Cerebellar nuclear complex (tissue), 1 donor: ENCODE measurements at places on chromosomes 5 and 9.

- DNase-seq = peak; percentile 31
These were observed 32.9 kb upstream of the GPR151 start for GRCh38 chr5:146548781-146549449.

DNA sequence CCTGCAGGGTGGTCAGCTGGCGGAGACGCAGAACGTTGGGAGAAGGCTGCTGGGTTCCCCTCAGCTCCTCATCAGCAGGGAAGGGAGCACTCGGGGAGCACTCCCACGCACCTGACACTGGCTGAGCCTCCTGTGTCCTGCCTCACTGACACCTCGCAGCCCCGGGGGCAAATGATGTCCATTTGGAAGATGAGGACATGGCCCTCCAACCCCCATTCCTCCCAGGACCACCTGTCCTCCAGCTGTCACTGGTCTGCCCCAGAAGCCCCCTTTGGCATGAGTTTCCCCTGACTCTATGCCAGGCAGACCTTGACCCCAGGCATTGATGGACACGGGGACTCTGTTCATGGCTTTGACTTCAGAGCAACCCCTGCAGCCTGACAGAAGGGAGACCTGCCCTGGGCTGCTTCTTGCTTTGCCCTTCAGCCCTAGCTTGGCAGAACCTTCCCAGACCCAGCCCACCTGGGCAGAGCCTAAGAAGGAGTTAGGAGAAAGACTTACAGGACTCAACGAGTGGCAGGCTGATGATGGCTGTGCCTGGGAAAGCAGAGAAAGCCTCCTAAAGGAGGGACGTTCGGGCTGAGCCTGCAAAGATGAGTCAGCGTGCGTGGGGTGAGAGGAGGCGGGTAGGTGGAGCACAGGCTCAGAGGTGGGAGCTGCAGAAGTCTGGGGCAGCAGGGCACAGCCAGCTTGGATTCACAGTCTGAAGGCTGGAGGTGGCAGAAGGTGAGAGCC, 90.6 kb downstream of the LMX1B start:
- DNase-seq = no peak

DNA sequence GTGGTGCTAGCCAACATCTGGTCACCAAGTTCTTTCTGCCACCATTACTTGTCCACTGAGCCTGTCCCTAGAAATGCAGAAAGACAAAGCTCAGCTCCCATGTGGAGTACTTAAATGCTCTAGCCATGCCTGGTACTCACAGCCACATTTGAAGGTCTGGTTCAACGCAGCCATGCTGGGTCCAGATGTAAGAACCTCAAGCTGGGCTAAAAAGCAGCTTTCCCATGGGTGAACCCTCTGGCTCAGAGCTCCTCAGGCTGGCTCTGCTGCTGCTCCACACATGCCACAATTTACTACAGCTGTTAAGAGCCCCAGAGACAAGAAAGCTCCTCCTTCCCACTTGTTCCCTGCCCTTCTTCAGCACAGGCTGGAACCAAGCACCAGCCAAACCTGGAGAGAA, 97.1 kb upstream of the LRRTM2 start:
- DNase-seq = no peak

GRCh38 chr5:56637321-56637920, 177.9 kb upstream of the MAP3K1 start:
- DNase-seq = no peak

DNA sequence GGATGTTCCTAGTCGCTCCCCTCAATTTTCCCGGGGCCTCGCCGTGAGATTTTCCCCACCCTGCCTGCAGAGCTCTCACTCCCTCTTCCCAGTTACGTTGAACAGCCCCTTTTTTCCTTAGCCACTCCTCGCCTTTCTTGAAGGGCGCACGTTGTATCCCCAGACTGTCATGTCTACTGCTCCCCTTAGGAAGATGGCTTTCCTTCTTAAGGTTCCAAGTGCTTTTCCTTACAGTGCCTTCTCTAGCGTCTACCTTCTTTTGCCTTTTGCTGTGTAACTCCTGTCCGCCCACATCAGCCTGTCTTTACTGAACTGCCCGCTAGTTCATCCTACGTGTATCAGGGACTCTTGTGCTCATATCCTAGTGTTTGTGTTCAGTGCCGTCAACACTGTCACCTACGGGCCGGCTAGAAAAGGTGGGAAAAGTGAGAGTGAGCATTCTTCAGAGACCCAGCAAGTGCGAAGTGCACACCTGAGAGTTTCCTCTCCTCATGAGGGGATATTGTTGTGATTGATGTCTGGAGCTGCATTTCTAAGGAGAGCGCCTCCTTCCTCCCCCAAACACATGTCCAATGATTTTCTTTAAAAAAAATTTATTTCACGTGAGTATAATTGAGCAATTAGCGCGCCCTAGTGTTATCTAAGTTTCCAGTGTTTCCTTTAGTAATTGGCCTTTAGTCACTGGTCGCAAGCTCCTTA, 764 bp downstream of the CAMLG start:
- no peak for DNase-seq
